ENCODE measurements at places on chromosomes 11 and 22.

- DNase-seq = no peak
Measured at GRCh38 chr11:47573321-47573720, 5.4 kb downstream of the KBTBD4 start.

DNA sequence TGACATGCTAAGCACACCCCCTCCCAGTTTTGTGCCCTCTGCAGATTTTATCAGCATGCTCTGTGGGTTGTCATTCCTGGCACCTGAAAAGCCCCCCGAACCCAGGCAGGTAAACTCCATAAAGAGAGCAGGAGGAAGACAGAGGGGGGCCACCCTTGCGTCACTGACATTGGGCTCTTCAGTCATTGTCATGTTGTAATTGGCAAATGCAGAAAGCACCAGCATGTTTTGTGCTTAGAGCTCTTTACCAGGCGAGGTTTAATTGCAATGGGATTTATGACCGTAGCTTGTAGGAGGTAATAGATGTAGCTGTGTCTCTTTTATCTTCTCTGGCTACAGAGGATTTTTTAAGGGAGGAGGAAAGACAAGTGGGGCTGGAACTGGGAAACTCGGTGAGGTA, 201.7 kb downstream of the GRIK4 start:
- DNase-seq = no peak

GRCh38 chr22:36015811-36016529, 12.7 kb downstream of the RBFOX2 start:
- DNase-seq = no peak

- DNase-seq = no peak
Measured at GRCh38 chr11:59264736-59265135, 52.0 kb upstream of the MPEG1 start.

- DNase-seq = no peak
Measured at GRCh38 chr11:57222239-57222638, 14.8 kb downstream of the APLNR start.

DNA sequence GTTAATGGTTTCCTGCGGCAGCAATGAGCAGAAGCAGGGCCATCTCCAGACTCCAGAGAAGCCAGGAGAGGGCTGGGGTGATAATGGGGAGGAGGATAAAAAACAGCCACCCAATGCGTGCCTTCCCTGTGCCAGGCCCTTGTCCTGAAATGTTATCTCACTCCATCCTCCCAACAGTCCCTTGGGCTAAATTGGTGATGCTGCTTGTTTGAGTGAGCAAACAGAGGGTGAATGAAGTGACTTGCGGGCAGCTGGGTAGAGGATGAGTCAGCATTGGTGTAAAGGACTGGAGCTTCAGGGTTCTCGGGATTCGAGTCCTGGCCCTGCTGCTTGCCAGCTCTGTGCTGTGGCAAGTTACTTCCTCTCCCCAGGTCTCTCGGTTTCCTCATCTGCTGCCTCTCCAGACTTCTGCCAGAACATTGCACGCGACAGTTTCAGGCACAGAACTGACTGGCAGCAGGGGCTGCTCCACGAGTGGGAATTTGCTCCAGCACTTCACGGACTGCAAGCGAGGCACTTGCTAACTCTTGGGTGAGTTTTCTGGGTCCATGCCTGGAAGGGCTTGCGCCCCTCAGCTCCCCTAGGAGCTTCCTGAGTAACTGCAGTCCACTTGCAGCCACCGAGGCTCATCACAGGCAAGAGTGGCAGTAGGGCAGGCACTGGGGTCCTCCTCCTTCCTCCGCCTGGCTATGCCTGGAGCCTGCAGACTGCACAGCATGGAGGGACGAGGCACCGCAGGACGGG, at the start of gene P2RY6:
Gene P2RY6, plus strand, starts transcription at position 403 of the 744 bp plus-strand sequence. CDS start 24,181 bp downstream, outside the sequence.
- DNase-seq = no peak

- DNase-seq = no peak
Measured at GRCh38 chr11:126476266-126476924, 120.9 kb downstream of the ST3GAL4 start.

DNA sequence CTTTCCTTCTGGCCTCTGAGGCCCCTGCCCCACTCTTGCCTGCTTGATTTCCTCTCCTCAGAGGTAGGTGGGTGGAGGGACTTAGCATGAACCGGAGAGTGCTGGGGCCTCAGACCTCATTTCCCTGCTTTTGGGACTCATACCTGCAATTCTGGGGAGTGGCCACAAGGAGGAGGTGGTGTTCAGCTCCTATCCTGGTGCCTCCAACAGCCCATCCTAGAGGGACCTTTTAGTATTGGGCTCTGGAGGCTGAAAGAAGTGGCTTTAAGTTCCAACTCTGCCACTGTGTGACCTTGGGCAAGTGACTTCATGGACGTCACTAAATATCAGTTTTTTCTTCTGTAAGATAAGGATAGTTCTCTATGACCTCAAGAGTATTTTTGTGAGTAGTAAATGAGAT, 98.6 kb downstream of the KIAA1671 start:
- DNase-seq = no peak

- DNase-seq = no peak
Measured at GRCh38 chr22:37343863-37344734, 61.8 kb downstream of the CYTH4 start.

- DNase-seq = no peak
Measured at GRCh38 chr11:65560555-65561418, 2.6 kb upstream of the LTBP3 start.

DNA sequence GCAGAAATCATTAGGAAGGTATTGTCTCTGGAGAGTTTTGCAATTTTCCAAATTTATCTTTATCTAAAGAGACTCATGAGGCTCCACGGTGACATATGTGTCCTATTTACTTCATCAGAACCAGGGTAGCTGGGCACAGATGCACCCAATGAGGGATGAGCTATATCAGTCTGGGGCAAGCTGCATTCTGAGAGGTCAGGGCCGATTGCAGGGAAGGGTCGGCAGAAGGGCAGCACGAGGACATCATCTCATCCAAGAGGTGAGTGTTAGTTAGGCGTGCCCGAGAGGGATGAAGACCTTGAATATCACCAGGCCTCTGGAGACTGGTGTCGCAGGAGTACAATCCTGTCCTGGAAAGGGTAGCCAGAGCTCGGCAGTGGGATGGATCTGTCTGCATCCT, 41.0 kb upstream of the SPON1 start:
- no peak for DNase-seq

DNA sequence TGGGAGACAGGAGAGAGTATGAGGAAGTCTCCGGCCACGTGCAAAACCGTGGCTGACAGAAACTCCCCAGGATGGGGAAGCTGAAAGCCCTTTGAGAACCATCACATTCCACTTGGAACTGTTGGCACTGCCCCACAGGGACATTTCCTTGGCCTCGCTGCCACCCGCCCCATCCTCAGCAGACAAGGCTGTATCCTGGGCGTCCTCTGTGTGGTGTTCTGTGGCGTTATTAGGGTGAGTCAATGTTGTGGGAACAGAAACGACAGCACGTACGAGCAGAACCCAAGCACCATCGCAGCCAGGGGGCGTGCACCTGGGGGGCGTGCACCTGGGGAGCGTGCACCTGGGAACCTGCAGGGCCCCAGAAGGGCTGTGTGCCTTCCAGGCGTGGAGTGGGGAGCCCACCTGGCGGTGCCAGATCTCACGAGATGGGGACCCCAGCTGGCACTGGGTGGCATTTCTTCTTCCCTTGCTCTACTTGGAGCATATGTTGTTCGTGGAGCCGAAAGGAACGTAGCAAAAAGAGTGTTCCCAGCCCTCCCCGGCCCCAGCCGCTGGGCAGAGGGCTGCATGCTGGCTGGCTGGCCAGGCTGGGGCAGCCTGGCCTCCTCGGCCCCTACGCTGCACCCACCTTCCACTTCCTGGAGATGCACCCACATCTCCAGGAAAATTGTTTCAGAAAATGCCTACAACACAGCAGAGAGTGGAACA, 35.4 kb downstream of the NFAM1 start:
- DNase-seq = no peak

DNA sequence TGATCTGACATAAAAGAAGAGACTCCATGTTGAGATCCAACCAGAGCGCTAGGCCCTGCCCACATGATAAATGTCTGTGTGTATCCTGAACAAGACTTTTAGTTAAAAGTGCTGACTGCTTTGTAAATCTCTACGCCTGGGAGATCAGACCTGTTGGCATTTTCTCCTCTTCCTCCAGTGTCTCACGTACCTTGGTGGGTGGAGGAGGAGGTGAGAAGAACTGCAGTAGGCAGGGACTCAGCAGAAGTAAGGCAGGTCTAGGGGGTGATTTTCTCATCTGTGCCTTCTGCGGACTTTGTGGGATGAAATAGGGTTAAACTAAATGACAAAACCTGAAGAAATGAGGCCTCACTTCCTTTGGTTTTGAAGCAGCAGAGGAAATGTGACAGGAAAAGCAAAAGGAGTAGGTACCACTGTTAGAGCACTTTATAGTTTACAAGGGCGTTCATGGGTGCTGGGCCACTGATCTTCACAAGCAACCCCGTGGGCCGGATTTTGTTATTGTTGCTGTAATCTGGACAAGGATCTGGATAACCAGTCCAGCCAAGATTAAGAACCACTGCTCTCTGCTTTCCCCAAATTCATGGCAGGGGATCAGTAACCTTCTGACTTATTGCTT, 36.7 kb upstream of the PLET1 start:
- DNase-seq = no peak

- DNase-seq = no peak
Measured at GRCh38 chr11:75107187-75107586, 10.5 kb upstream of the OR2AT4 start.

DNA sequence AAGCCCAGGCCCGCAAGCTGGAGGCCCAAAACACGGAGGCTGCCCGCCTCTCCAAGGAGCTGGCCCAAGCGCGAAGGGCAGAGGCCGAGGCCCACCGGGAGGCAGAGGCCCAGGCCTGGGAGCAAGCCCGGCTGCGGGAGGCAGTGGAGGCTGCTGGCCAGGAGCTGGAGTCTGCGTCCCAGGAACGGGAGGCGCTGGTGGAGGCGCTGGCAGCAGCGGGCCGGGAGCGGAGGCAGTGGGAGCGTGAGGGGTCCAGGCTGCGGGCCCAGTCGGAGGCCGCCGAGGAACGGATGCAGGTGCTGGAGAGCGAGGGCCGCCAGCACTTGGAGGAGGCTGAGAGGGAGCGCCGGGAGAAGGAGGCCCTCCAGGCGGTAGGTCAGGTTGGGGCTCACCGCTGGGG, 4.8 kb downstream of the CCDC88B start:
- no peak for DNase-seq

Measured in cortex of kidney (tissue), 1 donor.